ENCODE measurements at places on chromosomes 1 and 21.

DNA sequence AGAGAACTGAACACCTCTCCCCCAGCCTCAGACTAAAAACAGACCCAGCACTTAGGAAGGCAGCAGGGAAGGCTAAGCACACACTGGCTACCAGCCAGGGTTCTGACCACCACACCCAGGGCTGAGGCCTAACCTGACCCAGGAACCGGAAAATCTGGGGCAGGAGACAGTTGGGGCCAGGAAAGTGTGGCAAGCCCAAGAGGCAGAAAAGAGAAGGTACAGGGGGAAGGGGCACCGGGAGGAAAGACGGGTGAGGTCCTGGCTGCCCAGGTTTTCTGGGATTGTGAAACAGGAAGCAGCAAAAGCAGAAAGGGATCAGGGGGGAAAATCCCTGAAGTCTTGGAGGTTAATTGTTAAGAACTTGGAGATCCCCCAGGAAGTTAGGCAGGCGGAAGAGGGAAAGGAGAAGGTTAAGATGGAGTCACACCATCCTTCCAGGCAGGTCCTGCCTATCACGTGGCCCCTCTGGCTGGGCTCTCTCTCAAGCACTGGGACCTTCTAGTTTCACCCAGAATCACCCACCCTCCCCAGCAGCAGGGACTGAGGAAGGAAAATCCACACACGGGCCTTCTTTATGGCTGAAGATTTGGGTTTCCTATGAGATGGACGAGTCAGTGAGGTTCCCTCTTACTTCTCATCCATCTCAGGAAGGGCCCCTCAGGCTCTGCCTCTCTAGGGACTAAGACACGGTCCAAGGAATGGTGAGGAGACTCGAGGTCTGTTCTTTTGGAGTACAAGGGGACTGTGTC lies 2.6 kb downstream of the HDGF start:
- peak; percentile 39 for DNase-seq

GRCh38 chr1:48266576-48266975 lies 44.1 kb downstream of the SLC5A9 start:
- DNase-seq, result no peak

DNA sequence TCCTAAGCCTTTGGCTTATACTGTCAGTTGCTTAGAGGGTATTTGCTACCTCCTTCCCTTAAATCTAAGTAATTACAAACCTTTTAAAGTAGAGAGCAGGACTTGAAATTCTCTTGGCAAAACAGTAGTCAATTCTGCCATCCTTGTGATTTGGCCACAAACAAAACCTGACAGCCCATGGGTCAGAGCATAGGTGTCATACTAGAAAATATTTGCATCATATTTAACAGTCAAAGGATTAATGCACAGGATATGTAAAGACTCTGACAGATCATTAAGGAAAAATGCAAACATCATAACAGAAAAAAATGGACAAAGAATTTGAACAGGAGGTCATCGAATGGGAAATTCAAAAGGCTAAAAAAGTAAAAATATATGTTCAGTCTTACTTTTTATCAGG lies 50.5 kb downstream of the ZFYVE9 start:
- peak; percentile 60 for DNase-seq

DNA sequence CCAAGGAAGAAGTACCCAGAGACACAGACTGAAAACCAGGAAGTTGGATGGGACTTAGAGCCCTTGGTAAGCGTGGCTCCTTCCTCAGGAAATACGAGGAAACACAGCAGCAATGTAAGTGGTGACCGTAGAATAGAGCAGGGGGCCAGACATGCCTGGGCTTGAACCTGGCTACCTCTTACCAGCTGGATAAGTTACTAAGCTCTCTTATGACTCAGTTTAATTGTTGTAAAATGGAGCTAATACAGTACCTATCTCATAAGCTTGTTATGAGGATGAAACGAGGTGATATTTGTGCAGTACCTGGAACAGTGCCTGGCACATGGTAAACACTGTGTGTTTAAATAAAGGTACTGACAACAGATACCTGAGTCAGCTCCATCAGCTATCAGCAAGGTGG lies 19.2 kb downstream of the EBNA1BP2 start:
- DNase-seq, result no peak

DNA sequence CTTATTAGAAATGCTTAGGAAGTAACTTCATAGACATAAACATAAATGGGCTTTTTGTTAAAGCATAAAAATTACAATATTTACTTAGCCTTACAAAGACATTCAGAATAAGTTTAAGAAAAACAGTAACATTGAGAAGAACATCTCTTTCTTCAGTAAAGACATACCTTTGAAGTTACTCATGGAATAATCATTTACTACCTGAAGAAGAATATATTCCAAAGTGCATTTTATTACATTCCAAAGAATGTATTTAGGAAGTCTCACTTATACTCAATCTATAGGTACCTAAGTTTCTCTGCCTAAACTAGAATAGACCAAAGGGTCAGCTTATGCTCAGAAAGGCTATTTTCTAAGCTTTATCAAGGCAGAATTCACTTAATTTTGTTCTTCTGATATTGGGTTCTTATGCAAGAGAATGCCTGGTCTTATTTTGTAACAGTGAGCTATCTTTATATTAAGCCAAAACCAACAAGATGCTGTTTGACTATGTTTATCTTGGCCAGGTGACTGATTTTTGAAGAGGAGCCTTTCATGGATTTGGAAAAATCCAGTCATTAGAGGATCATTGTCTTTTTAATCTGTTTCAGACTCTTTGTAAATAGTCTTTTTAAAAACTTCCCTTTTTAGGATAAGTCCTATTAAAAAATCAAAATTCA lies 110.1 kb downstream of the OLFML2B start:
- DNase-seq, result peak; percentile 73

GRCh38 chr1:208431721-208432120 lies 187.5 kb upstream of the PLXNA2 start:
- peak; percentile 81 for DNase-seq

DNA sequence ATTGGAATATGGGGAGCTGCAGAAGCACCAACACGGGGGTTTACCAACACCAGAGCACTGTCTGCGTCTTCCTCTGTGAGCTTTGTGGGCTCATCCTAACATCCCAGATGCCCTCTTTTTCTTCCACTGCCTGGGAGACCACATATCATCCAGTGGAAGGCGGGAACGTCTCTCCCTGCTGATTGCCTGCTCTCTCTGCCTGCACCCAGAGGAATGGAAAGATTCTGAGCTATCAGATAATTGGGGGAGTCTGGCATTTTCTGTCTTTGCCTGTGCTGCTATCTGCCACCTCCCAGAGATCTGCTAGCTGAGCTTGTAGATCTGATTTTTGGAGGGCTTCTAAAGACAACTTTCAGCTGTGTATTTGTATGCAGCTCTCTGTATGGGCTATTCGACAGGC lies 166.2 kb upstream of the PLXNA2 start:
- no peak for DNase-seq
